AG09319 (cell line): ENCODE measurements at places on chromosomes 4 and X.

DNA sequence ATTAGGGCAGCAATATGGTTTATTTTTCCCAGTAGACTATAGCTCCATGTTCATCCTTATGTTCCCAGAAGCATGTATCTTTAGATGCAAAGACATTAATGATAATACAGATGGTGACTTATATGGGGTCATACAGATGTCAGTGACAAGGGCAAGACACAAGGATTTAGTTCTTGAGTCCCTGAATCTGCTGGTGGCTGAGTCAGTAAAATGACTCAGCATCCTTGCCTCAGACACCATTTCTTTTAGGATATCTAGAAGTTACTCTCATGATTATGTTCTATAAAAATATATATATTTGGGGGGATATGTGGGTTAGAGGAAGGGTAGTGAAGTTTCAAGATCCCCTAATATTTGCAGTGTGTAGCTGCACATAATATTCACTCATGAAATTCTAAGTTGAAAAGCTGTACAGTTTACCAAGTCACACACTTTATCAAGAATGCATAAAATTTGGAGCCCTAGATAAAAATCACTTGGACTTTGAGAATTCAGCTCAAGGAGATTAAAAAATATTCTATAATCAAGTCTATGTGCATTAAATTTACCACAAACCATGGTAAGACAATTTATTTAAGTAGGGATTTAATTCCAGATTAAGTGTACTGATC is 101.9 kb downstream of the LNX1 start:
- DNase-seq, result no peak

GRCh38 chr4:186146458-186146857 is 42.0 kb downstream of the FAM149A start:
- DNase-seq, result no peak

DNA sequence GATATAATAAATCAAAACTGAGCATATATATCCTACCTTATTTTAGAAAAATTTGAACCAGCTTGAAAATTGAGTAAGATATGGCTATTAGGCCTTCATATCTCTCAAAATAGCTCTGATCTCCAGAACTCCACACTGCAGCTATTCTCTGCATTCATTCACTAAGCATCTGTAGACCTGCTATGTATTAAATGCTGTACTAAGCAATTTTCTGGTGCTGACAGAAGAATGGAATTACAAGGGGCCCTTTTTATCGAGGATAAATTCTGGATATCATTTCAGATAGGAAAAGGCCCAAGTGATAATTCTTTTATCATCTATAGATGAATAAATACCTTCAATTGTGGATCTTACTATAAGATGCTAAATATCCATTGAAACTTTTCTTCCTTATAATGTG is 1.9 kb downstream of the THAP6 start:
- no peak for DNase-seq

DNA sequence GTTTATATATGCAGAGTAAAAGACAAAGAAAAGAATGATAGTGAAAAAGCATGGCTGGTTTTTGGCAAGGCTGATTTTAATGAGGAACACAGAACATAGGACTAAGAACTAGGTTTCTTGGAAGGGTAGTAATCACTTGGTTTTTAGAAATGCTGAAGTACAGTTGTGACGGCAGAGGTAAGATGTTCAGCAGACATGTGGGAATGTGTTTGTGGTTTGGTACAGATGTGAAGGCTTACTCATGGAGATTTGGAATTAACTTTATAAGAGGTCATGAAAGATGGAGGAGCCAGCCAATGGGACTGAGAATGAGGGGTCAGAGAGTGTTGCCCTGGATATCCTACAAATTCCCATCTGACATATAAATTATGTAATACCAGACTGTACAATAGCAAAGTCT is 243.6 kb downstream of the NPFFR2 start:
- DNase-seq, result no peak

GRCh38 chrX:85859426-85859825 is 187.9 kb downstream of the CHM start:
- no peak for DNase-seq

GRCh38 chr4:3479358-3480101 is 16.4 kb downstream of the DOK7 start:
- no peak for DNase-seq

GRCh38 chr4:100895556-100896197 is 377.9 kb upstream of the EMCN start:
- DNase-seq, result no peak

DNA sequence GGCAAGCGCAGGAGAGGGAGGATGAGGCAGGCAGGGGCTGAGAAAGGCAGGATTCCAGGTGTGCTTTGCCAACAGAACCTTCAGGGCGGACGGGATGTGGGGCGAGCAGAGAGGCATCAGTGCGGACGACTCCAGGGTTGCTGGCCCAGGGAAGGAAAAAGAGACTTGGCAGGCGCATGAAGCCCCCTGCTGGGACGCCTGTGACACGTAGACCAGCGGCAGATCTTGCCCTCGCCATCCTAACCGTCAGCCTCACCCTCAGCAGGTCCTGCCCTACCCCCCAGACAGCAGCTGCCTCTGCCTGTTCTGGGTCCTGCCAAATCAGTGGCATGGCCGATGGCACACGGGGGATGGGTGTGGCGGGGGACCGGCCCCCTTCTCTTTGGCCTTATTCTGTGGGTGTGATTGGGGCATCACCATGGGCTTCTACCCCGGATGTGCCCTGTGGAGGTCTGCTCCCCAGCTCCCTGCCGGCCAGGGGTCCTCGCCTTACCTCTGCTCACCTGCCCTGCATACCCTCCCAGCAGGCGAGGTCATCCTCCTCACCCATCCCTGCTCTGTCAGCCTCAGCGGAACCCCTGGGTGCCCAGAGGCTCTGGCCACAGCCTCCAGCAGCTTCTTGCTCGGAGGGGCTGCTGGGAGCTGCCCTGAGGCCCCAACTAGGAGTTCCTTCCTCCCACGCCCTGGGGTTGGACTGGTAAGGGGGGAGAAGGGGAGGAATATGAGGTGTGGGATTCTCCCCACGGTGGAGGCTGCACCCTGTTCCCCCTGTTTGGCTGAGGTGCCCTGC is 2.9 kb upstream of the SH3BP2 start:
- DNase-seq, result no peak

- no peak for DNase-seq
Measured at GRCh38 chrX:80511969-80512760, 91.9 kb downstream of the TENT5D start.

- peak; percentile 20 for DNase-seq
Measured at GRCh38 chr4:74114234-74114633, 15.2 kb upstream of the CXCL2 start.

DNA sequence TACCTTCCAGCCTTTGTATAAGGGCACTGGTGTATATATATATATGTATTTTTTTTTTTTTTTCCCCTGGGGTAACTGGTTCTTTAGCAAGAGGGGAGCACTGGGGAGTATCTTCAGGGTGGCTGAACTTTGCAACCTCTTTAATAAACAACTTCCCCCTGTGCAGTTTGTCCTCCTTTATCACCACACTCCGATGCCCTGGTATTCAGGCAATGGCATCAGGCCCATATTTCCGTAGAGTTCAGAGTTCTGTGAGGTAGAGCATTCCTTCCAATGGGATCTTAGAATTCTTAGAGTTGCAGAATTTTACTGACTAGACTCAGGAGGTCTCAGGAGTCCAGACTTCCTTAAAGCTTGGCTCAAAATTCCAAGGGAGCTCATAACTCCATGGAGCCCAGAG is 24.6 kb downstream of the NYX start:
- DNase-seq, result no peak

DNA sequence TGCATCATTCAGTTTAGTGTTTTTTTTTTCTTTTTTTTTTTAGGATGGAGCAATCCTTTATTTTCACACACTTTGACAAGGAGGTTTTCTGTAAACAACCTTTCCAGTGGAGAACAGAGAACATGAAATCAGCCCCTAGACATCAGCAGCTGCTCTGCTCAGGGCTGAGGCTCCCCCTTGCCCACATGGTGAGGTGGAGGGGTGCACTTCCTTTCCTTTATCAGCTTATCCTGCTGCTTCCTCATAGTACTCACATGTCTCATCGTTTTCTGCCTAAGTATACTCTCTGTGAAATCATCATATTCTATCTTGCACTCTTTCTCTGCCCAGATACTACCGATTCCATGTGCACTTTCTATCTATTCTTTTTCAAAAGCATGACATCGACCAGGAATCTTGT is 47.6 kb upstream of the PRSS12 start:
- DNase-seq, result no peak

- no peak for DNase-seq
Measured at GRCh38 chr4:38832206-38832605, 24.4 kb downstream of the TLR6 start.

- no peak for DNase-seq
Measured at GRCh38 chr4:100169491-100170485, 20.5 kb downstream of the DDIT4L start.

DNA sequence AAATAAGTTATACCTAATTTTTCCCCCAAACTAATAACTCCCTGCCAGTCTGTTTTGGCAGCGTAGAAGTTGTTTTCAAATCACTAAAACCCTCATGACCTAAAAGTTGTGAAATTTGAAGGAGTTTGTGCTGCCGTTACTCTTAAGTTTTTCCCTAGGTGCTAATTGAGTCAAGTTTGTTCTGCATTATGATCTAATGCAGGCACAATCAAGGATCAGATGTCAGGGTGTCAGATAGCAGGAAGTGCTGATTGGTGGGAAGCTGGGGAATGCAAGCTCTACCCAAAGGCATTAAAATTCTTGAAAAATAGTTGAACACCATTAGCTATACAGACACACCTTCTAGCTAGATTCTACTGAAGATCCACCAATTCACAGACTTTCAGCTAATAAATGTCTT is 51.9 kb downstream of the ARX start:
- no peak for DNase-seq

GRCh38 chr4:55819634-55820033 is at the start of gene EXOC1L:
EXOC1L (plus strand) TSS chr4:55819790; CDS start chr4:55820027, 237 bp downstream.
- DNase-seq, result no peak

DNA sequence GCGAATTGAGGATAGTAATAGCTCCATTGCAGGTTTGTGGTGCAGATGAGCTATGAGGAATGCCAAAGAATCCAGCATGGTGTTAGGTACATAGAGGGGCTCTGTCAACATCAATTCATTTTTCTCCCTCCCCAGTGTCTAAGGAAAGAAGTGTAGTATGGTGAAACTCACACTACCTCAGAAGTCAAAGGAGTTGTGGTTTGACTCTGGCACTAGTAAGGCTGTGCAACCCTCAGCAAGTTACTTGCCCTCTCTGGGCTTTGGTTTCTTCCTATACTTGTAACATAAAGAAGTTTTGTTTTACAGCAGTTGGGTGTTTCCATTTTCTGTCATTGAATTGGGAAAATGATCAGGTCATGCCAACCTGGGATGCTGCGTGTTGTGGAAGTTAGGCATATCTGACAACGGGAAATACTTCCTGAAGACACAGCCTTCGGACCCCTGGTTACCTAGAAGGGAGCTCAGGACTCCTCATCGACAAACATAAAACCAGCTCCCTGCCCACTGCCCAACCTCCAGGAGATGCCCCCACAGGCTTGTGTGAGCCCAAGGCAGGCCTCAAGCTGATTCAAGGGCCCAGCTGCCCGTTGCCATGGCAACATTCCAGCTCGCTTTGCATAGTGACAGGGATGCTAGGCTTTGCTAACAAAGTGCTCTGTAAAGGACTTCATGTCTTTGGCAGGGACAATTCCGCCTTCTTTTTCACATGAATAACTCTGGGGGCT is 71.4 kb downstream of the RTL5 start:
- DNase-seq, result no peak

DNA sequence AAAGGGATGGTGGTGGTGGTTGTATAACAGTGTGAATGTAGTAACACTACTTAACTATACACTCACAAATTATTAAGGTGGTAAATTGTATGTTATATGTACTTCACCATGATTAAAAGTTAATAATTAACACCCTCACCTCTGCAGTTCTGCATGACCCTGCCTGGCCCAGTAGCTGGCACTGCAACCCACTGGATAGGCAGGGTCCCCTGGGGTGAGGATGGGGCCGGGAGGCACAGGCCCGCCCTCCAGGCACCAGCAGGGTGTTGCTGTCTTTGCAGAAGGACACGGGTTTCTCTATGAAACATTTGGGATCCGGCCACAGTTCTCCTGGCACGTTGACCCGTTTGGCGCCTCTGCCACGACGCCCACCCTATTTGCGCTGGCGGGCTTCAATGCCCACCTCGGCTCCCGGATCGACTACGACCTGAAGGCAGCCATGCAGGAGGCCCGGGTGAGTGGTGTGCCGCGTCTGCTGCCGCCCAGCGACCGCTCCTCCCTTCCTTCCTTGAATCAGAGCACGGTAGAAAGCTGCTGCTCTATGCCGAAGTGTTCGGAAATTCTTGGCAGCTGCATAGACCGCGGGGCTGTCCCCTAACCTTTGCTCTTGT is 11.8 kb downstream of the MAN2B2 start:
- DNase-seq, result no peak

- no peak for DNase-seq
Measured at GRCh38 chr4:88952081-88952480, 104.9 kb downstream of the FAM13A start.

- DNase-seq, result no peak
Measured at GRCh38 chrX:107199491-107199890, 6.7 kb downstream of the NUP62CL start.

GRCh38 chr4:7804756-7805385 is 134.8 kb downstream of the AFAP1 start:
- no peak for DNase-seq

DNA sequence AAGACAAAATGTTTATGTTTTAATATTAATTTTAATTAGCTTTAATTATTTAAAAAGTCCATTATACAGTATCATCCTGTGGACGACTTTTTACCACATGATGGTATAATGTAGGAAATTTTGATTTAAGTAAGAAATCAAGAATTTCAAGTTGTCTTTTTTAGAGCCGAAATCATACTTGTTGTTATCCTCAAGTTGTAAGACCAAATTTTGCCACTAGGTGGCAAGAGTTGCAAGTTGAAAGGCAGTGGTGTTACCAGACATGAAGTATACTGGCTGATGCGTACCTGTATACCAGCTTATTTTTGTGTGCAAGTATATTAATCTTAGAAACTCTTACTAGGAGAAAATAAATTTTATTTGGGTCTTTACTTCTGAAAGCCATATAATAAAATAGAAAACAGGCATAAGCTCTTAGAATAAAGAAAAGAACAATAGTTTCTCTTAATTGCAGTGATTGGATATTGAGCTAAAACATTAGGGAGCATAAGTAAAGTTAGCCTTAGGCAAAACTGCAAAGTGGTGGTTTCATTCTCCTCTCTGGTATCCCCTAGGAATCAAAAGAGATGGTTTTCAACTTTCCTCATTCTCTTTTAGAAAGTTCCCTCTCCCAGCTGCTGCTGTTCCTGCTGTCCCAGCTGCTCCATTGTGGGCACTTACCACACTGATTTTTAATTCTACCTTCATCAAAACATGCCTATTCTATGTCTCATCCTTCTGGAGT is 118.0 kb upstream of the WDFY3 start:
- DNase-seq, result peak; percentile 49

GRCh38 chr4:77443941-77444340 is 161.7 kb upstream of the CXCL13 start:
- DNase-seq, result peak; percentile 44

DNA sequence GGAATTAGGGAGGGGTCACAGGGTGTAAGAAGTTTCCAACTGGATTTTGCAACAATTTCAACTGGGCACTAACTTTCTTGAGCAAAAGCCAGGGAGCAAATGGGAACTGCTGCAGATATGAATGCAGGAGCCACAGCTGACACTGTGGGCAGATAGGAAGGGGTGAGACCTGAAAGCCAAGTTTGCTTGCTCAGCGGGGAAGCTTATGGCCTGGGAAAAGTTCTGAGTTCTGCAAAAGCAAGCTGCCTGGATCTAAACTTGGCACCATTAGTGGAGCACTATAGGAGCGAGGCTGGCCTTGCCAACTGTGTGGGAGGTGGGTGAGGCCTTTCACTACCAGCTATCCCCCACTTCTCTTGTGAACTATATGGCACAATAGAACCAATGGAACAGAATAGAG is 11.1 kb downstream of the CYSLTR1 start:
- no peak for DNase-seq
